Thoracic aorta (tissue), 2 donors: ENCODE measurements at places on chromosomes 3 and 15. TPM values are rescaled to one million over a fixed set of nuclear protein-coding genes. Genes with fewer than 3 reads are reported as not detected.

GRCh38 chr15:77807115-77807514 is 174.4 kb upstream of the LINGO1 start:
- no peak overlapping the region for H3K27ac ChIP-seq
- no peaks in the 10 kb centered on the region for H3K4me1 ChIP-seq
- no peak for DNase-seq
- no peaks in the 10 kb centered on the region for H3K36me3 ChIP-seq
- H3K27me3 ChIP-seq = no peaks in the 10 kb centered on the region

GRCh38 chr3:121696186-121696585 is 35.5 kb upstream of the HCLS1 start:
- H3K4me1 ChIP-seq = no peaks in the 10 kb centered on the region
- DNase-seq = no peak
- H3K36me3 ChIP-seq = peaks cover 22% of the 10 kb centered on the region
- H3K27ac ChIP-seq = no peak overlapping the region
- no peaks in the 10 kb centered on the region for H3K27me3 ChIP-seq

DNA sequence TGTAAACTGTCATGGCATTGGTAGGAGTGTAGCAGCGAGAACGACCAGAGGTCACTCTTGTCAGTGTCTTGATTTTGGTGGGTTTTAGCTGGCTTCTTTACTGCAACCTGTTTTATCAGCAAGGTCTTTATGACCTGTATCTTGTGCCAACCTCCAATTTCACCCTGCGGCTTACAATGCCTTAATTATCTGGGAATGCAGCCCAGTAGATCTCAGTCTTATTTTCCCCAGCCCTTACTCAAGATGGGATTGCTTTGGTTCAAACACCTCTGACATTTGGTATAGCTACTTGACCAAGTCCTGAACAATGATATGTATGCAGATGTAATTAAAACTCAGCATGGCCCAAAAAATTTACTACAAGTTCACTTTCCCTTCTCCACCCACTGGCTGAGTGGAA is 388.4 kb downstream of the RSL24D1 start:
- H3K4me3 ChIP-seq = no peak overlapping the region
- no peaks in the 10 kb centered on the region for H3K27me3 ChIP-seq
- H3K4me1 ChIP-seq = no peaks in the 10 kb centered on the region

DNA sequence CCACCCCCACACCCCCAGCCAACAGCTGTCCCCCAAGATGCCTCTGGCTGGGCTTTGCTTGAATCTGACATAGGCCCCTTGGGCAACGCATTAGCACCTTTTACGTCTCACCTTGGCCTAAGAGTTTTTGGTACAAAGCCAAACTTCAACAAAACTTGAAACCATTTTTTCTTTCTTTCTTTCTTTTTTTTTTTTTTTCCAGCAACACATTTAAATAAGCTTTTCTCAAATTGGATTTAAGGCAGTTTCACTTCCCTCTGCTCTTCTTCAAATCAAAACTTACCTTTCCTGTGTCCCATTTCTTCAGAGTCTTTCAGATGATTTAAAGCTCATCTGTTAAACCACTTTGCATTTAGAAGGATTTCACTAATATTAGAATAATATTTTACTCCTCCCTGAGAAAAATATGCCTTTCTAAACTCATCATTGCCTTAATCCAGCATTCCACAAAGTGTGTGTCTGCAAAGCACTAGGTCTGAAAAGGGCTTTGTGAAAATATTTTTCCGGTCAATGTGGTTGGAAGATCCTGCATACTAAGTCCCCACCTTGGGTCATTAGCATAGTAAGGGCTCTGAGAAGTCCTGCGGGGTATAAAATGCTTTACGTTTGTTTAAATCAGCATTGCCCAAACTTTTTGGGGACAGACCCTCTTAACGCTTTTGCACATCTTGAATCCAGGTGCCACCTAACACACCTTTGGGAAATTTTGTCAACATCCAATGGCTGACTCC is 217.0 kb downstream of the TLE3 start:
- H3K36me3 ChIP-seq = no peaks in the 10 kb centered on the region
- no peak overlapping the region for H3K27ac ChIP-seq
- H3K27me3 ChIP-seq = no peaks in the 10 kb centered on the region
- no peaks in the 10 kb centered on the region for H3K4me1 ChIP-seq
- no peak overlapping the region for H3K4me3 ChIP-seq

DNA sequence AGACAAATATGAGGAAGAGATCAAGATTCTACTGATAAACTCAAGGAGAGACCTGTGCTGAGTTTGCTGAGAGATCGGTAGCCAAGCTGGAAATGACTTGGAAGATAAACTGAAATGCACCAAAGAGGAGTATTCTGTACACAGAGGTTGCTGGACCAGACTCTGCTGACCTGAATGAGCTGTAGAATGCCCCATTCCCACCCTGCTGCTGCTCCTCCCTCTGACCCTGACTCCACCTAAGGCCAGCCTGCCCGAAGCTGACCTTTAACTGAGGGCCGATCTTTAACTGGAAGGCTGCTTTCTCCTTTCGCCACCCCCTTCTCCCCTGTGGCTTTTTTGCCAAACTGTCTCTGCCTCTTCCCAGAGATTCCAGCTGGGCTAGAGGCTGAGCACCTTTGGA is 34.6 kb downstream of the CDIN1 start:
- H3K27me3 ChIP-seq = no peaks in the 10 kb centered on the region
- H3K27ac ChIP-seq = no peak overlapping the region
- no peak overlapping the region for H3K4me3 ChIP-seq
- no peaks in the 10 kb centered on the region for H3K36me3 ChIP-seq
- H3K4me1 ChIP-seq = peaks cover 6% of the 10 kb centered on the region

DNA sequence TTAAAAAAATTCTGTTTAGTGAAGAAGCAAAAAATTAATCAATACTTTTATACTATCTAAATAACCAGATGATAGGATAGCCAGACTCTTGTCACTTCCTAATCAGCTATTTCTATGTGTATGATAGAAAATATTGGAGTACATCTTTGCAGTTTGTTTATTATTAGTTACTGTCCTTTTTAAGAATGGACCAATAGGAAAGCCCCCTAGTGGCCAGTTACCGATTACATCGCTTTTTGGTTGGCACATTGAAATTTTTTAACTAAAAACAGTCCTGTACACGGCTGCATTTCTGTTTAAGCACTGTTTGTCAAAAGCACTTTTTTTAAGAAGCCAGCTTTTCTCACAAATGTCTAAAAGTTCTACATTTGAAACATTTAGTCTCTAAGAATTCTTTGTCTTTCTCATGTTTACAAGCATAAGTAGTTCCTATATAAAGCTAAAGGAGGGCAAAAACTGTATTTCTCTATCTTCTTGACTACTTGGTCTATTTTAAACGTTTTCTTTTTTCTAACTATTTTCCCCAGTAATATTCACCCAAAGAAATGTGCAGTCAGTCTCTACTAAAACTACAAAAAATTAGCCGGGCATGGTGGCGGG is 253.2 kb upstream of the LRTM1 start:
- no peak overlapping the region for H3K27ac ChIP-seq
- DNase-seq = no peak
- no peaks in the 10 kb centered on the region for H3K36me3 ChIP-seq
- no peak overlapping the region for H3K4me3 ChIP-seq

Gene UBE3A
- total RNA-seq = 39.5 TPM

Gene GCSAM
- 0.49 TPM for total RNA-seq

Gene HHATL
- not detected for total RNA-seq

Gene IQCF5
- total RNA-seq = not detected

Gene MME
- 4.3 TPM for total RNA-seq

Gene MRAS
- 62.3 TPM for total RNA-seq

Gene GADL1
- total RNA-seq = 1.1 TPM

Gene FRG2C
- not detected for total RNA-seq

Gene CLRN1
- total RNA-seq = not detected
